ENCODE measurements at places on chromosomes 11 and 22.

DNA sequence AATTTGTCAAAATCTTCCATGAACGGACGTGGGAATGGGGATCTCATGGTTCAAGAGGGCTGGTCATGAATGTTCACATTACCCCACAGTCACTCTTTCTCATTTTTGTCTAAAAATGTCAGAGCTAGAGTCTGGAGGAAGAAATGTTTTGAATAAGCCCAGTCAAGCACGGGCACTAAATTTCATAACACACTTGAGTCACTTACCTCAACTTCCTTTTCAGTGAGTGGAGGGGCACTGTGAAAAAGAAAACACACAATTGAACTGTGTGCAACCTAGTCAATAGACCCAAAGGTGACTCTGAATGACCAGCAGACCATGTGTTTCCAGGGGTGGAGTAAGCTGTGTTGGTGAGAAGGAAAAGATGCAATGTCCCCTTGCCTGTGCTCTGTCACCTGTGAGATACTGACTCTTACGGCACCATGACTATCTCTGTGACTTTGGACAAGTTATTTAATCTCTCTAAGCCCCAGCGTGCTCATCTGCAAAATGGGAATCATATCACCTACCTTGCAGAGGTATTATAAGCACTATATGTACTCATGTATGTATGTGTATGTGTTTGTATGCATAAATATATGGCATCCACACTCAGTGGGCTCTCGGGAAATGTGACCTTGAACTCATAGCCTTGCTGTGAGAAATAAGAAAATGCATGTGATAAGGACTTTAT is 38.2 kb upstream of the LYVE1 start:
- DNase-seq = peak; percentile 41

DNA sequence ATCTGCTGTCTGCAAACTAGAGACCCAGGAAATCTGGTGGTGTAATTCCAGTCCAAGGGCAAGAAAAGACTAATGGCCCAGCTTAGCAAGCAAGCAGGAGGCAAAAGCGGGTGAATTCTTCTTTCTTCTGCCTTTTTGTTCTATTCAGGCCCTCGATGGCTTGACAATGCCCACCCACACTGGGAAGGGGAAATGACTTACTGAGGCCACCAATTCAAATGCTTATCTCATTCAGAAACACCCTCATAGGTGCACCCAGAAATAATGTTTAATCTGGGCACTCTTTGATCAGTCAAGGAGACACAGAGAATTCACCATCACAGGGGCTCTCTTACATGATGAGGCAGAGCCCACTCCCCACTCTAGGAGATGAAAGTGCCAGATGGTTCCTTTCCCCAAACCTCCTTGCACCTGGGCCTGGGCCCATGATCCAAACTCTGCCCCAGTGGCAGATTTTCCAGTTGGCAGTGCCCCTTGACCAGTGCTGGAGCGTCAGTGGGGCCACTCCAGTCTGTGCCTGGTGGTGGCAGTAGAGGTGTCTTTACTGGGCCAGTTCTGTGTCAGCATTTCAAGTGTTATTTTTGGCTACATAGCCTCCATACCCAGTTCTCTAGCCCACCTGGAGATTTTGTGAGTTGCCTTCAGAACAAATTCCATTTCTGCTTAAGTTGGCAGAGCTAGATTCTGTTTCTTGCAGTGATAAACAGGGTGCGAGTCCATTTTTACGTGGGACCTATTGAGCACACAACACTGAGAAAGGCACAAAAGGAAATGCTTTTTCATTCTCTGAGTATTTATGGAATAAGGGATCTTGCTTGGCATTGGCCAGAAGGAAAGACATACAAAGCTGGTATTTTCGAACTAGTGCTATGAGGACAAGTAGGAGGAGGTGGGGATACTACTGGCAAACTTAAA is 7.5 kb downstream of the ELMOD1 start:
- no peak for DNase-seq

GRCh38 chr22:23187211-23187610 is 6.9 kb downstream of the BCR start:
- DNase-seq = no peak

- DNase-seq = no peak
Measured at GRCh38 chr11:14742849-14743559, 99.4 kb downstream of the PDE3B start.

GRCh38 chr11:111569476-111569875 is 29.0 kb downstream of the LAYN start:
- no peak for DNase-seq

GRCh38 chr11:7490054-7490453 is 4.7 kb downstream of the OLFML1 start:
- DNase-seq = no peak
